ENCODE measurements at places on chromosomes 3 and 15. TPM values are rescaled to one million over a fixed set of nuclear protein-coding genes. Genes with fewer than 3 reads are reported as not detected.

SLMAP gene
- 58.0 TPM for total RNA-seq

WNT5A gene
- not detected for total RNA-seq

MGLL gene
- 3.6 TPM for total RNA-seq

CAMK1 gene
- 26.9 TPM for total RNA-seq

SNURF gene
- total RNA-seq = 21.6 TPM

DNA sequence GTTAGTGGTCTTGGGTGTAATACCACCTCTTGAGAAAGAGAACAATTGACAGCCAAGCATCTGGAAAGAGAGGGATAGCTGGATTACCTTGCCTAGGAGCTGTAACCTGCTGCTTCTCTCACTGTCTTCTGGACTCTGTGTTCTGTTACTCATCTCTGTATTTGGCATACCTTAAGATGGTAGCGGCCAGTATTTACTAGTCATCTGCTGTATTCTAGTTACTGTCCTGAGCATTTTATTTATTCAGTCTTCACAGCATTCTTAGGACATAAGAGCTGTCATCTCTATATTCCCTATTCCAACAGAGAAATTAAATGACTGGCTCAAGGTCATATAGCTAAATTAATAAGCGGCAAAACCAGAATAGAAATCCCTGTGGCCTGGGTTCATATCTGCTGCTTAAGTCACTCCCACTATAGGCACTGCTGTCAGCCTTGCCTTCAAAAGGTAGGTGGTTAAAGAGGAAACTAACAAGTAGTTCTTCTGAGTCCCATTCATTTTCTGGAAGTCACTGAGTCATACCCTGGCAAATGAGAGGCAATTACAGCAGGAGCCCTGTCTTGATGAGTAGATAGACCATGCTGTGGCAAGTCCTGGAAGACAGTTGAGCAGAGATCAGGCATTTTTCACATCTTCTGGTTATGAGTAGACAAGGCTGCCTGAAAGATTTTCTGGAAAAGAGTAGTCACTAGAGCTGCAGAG lies 68.2 kb downstream of the RAB7A start:
- no peaks in the 10 kb centered on the region for H3K27me3 ChIP-seq
- H3K4me1 ChIP-seq = peaks cover 58% of the 10 kb centered on the region
- peaks cover 21% of the 10 kb centered on the region for H3K36me3 ChIP-seq
- peak overlapping the region; percentile 84 for H3K27ac ChIP-seq
- peak overlapping the region; percentile 44 for H3K4me3 ChIP-seq

Measured in activated naive CD8-positive, alpha-beta T cell treated with anti-CD3 and anti-CD28 coated beads, Interleukin-2, amount 10 ng/mL, durations not matched to agents 7 days and 5 days (primary cell).